ENCODE measurements at places on chromosomes 7 and 10. TPM values are rescaled to one million over a fixed set of nuclear protein-coding genes. Genes with fewer than 3 reads are reported as not detected.

DNA sequence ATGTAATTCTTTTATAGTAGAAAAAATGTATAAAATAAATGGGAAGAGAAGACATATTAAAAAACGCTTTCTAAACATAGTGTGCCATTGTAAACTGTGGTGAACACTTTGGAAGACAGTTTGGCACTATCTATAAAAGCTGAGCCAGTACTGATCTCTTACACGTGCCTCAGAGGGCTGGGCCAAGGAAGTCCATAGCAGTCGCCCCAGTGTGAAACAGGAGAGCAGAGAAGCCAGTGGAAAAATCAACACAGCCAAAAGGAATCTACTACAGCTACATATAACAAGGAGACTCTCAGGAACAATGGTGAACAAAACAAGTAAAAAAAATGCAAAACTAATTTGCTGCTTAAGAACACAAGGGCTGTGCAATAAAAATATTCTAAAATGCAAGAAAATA is 20.6 kb downstream of the SEPHS1 start:
- no peaks in the 10 kb centered on the region for H3K4me1 ChIP-seq
- H3K27ac ChIP-seq: no peak overlapping the region
- no peaks in the 10 kb centered on the region for H3K27me3 ChIP-seq
- no peak for DNase-seq
- H3K36me3 ChIP-seq: peaks cover 37% of the 10 kb centered on the region
- H3K4me3 ChIP-seq: no peak overlapping the region

The DEPP1 gene
- total RNA-seq: not detected

The MACROH2A2 gene
- 4.8 TPM for total RNA-seq

DNA sequence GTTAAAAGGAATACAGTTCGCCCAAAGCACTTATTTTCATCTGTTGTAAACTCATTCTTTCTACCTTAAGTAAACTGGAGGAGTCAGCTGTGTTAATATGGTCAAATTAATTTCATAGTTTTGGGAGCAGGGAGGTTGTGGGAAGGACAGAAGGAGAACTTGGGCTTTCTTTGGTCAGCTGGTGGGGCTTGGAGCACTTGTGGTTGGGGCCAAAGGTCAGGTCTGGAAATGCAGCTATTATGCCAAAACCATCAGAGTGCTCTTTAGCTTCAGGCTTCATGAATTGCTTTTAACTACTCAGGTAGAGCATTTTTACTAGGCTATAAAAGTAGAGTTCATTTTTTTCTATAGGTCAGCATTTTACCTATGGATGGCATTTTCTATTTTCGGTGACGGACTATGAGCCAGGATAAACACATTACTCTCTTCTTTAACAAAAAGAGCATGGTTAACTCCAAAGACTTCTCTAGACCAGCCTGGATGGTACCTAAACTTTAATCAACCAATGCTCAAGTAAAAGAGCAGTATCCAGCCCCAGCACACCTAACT is 30.0 kb downstream of the STEAP4 start:
- no peak for DNase-seq
- H3K27ac ChIP-seq: no peak overlapping the region
- no peaks in the 10 kb centered on the region for H3K36me3 ChIP-seq
- H3K4me3 ChIP-seq: no peak overlapping the region

- no peak overlapping the region for H3K4me3 ChIP-seq
- peaks cover 24% of the 10 kb centered on the region for H3K4me1 ChIP-seq
- H3K36me3 ChIP-seq: no peaks in the 10 kb centered on the region
- no peak for DNase-seq
- no peak overlapping the region for H3K27ac ChIP-seq
Measured at GRCh38 chr10:3816995-3817394, 32.0 kb upstream of the KLF6 start.

DNA sequence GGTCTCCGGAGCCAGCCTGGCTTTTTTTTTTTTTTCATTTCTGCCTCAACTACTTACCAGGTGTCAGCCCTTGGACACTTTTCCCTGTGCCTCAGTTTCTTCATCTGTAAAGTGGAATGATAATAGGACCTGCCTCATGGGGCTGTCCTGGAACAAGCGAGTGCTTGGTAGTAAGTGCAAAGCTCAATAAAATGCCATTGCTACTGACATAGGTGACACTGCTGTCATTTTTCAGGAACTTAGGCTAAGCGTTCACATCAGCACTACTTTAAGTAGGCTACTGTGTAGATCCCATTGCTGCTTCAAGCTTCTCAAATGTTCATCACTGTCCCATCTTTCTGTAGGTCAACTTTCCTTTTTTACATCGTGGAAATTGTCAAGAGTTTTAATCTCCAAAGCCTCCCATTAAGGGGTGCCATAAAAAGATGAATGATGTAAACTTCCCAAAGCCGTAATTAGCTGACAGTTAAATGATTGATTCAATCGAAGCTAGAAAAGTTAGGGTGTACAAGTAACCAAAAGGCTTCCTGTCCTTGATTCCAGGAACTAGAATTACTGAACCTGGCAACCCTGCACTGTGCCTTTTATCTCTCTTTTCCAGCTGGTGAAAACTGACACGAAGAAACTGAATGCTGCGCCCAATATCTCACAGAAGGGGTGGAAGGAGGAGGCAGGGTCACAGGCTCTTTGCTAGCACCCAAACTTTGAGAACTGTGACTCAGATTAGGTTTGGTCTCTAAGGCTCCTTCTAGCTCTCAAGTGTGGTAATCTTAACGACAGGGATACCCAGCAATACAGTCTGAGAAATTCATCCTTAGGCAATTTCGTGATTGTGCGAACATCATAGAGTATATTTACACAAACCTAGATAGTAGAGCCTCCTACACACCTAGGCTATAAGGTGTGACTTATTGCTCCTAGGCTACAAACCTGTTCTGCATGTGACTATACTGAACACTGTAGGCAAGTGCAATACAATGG is 861 bp upstream of the USP6NL start:
- no peaks in the 10 kb centered on the region for H3K36me3 ChIP-seq
- H3K4me3 ChIP-seq: peak overlapping the region; percentile 46
- H3K27ac ChIP-seq: peak overlapping the region; percentile 22
- H3K4me1 ChIP-seq: peaks cover 27% of the 10 kb centered on the region
- no peak for DNase-seq
- no peaks in the 10 kb centered on the region for H3K27me3 ChIP-seq

DNA sequence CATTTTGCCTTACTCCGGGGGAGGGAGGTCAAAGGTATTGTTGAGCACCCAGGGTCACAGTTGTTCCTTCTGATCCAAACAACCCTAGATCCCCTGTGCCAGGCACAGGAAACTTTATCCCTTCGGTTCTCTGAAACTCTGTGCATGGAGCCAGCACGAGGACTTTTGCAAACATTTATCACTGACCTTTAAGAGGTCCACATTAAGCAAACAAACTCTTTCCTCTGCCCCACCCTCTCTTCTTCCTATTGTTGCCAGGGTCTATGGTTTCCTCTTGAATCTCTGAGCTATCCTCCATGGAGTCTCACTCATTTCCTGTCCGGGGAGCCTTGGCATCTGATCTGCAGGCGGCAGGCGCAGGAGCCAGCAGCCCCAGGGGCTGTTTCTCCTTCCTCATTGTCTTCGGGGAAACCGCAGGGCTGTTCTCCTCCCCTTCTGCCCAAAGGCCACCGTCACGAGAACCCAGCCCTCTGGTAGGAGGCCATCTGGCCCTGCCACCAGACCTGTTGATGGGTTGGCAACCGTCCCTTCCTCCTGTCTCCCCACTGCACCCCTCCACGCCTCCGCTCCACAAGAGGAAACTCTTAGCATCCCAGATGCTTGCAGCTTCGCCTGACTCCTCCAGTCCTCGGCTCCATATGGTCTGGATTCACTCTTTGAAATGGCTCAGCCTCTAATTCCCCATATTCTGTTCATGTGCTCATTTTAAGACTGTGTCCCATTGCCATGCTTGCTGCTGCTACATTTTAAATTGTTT is 327.3 kb upstream of the NRP1 start:
- DNase-seq: no peak
- H3K27ac ChIP-seq: no peak overlapping the region
- no peak overlapping the region for H3K4me3 ChIP-seq

GRCh38 chr7:82284936-82285519 is 158.5 kb downstream of the CACNA2D1 start:
- no peak overlapping the region for H3K4me3 ChIP-seq
- no peaks in the 10 kb centered on the region for H3K27me3 ChIP-seq
- no peak overlapping the region for H3K27ac ChIP-seq
- H3K4me1 ChIP-seq: no peaks in the 10 kb centered on the region
- DNase-seq: no peak

DNA sequence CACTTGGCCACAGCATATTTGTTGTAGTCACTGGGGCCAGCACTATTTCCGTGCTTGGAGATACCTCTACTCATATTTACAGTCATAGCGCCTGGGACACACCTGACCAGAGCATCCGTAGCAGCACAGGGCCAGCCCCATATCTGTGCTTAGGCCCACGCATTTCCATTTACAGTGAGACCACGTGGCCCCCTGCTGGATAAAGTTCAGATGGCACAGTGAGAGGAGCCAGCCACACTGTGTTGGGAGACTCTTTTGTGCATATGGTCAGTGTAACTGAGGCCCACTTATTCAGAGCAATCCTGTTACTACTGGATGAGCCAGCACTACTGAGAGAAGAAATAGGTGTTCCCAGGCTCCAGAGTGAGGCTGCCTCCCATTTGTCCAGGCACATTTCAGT is 455.3 kb downstream of the REEP3 start:
- no peak for DNase-seq
- no peaks in the 10 kb centered on the region for H3K4me1 ChIP-seq
- H3K4me3 ChIP-seq: no peak overlapping the region
- H3K36me3 ChIP-seq: no peaks in the 10 kb centered on the region
- no peak overlapping the region for H3K27ac ChIP-seq
- H3K27me3 ChIP-seq: no peaks in the 10 kb centered on the region

- H3K27me3 ChIP-seq: no peaks in the 10 kb centered on the region
- H3K4me3 ChIP-seq: no peak overlapping the region
- no peak overlapping the region for H3K27ac ChIP-seq
- no peaks in the 10 kb centered on the region for H3K36me3 ChIP-seq
- H3K4me1 ChIP-seq: no peaks in the 10 kb centered on the region
- no peak for DNase-seq
Measured at GRCh38 chr10:89525556-89525955, 9.8 kb downstream of the SLC16A12 start.

The PALD1 gene
- total RNA-seq: not detected

DNA sequence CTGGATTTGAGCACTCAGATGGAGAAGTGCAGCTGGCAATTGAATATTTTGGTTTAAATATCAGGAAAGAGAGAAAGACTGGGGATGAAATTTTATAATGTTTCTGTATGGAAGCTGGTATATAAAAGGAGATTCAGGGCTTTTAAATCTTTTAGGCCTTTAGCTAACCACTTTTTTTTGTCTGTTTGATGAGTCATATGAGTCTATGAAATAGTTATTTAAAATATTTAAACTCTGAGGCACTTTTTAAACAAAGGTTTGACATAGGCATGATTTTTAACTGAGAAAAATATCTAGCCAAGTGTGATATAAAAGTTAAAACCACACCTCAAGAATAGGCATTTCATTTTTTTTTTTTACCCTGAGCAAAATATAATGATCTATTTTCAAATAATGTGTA is 944.3 kb downstream of the GATA3 start:
- DNase-seq: no peak
- H3K36me3 ChIP-seq: no peaks in the 10 kb centered on the region
- H3K27me3 ChIP-seq: no peaks in the 10 kb centered on the region
- H3K4me3 ChIP-seq: no peak overlapping the region

- no peak overlapping the region for H3K4me3 ChIP-seq
- H3K27ac ChIP-seq: no peak overlapping the region
- H3K36me3 ChIP-seq: no peaks in the 10 kb centered on the region
- no peaks in the 10 kb centered on the region for H3K4me1 ChIP-seq
- H3K27me3 ChIP-seq: no peaks in the 10 kb centered on the region
- no peak for DNase-seq
Measured at GRCh38 chr10:95134490-95134889, 59.5 kb upstream of the ACSM6 start.

- DNase-seq: no peak
- no peak overlapping the region for H3K4me3 ChIP-seq
- H3K4me1 ChIP-seq: peaks cover 6% of the 10 kb centered on the region
- no peaks in the 10 kb centered on the region for H3K36me3 ChIP-seq
- H3K27ac ChIP-seq: no peak overlapping the region
Measured at GRCh38 chr7:134886353-134887057, 99.8 kb upstream of the AGBL3 start.

The SFTPD gene
- not detected for total RNA-seq

The NRG3 gene
- total RNA-seq: not detected

The INPP5F gene
- 10.6 TPM for total RNA-seq

DNA sequence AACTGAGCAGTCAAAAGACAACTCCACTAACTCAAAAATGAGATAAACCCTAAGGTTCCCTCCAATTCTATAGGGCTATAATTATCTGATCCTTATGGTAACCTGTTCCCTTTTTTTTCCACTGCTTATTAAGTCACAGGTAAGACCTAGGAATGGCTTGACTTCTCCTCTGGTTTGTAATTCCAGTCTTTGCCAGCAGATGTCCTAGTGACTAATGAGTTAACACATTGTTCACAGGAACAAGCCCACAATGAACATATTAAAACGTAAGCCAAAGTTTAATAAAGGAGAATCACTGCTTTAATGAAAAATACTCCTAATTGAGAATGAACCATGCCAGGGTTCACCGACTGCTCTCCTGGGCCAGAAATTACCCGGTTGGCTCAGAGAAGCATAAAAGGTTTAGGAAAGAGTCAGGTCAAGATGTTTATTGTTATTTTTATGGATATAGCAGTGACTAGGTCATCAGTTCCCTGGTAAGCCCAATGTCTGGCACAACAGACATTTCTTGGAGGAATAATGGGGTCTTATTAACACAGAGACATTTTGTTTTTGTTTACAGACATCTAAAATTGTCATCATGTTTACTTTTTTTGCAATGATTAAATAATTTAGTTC is 120.1 kb downstream of the ELAPOR2 start:
- H3K27ac ChIP-seq: no peak overlapping the region
- H3K4me3 ChIP-seq: no peak overlapping the region
- H3K27me3 ChIP-seq: no peaks in the 10 kb centered on the region
- H3K36me3 ChIP-seq: no peaks in the 10 kb centered on the region
- no peaks in the 10 kb centered on the region for H3K4me1 ChIP-seq
- DNase-seq: peak; percentile 40

GRCh38 chr7:136009488-136010079 is 32.4 kb upstream of the MTPN start:
- no peak overlapping the region for H3K4me3 ChIP-seq
- peak; percentile 29 for DNase-seq
- no peaks in the 10 kb centered on the region for H3K36me3 ChIP-seq
- H3K4me1 ChIP-seq: peaks cover 7% of the 10 kb centered on the region
- H3K27me3 ChIP-seq: no peaks in the 10 kb centered on the region
- H3K27ac ChIP-seq: no peak overlapping the region

The EBLN1 gene
- not detected for total RNA-seq

- H3K27me3 ChIP-seq: no peaks in the 10 kb centered on the region
- H3K36me3 ChIP-seq: no peaks in the 10 kb centered on the region
- peaks cover 15% of the 10 kb centered on the region for H3K4me1 ChIP-seq
- H3K4me3 ChIP-seq: no peak overlapping the region
- no peak for DNase-seq
- no peak overlapping the region for H3K27ac ChIP-seq
Measured at GRCh38 chr10:61835946-61836887, 65.3 kb upstream of the ARID5B start.

The ELN gene
- not detected for total RNA-seq

The ANKRD61 gene
- not detected for total RNA-seq

- no peaks in the 10 kb centered on the region for H3K27me3 ChIP-seq
- H3K36me3 ChIP-seq: no peaks in the 10 kb centered on the region
- DNase-seq: no peak
Measured at GRCh38 chr7:30238721-30239441, 45.5 kb upstream of the ZNRF2 start.

GRCh38 chr7:29167721-29168120 is 21.4 kb upstream of the CPVL start:
- H3K27ac ChIP-seq: no peak overlapping the region
- H3K27me3 ChIP-seq: no peaks in the 10 kb centered on the region
- no peak for DNase-seq
- no peaks in the 10 kb centered on the region for H3K4me1 ChIP-seq
- H3K36me3 ChIP-seq: no peaks in the 10 kb centered on the region
- no peak overlapping the region for H3K4me3 ChIP-seq

Measured in CD4-positive, alpha-beta memory T cell (primary cell).